ENCODE measurements at places on chromosomes 3 and 15. TPM values are rescaled to one million over a fixed set of nuclear protein-coding genes. Genes with fewer than 3 reads are reported as not detected.

CKMT1B gene
- total RNA-seq: not detected

TAMM41 gene
- 29.7 TPM for total RNA-seq

PROK2 gene
- total RNA-seq: not detected

STRIT1 gene
- total RNA-seq: not detected

ERC2 gene
- total RNA-seq: 15.5 TPM

EFCAB12 gene
- 0.25 TPM for total RNA-seq

TATDN2 gene
- 26.8 TPM for total RNA-seq

DUOXA1 gene
- total RNA-seq: not detected

DNA sequence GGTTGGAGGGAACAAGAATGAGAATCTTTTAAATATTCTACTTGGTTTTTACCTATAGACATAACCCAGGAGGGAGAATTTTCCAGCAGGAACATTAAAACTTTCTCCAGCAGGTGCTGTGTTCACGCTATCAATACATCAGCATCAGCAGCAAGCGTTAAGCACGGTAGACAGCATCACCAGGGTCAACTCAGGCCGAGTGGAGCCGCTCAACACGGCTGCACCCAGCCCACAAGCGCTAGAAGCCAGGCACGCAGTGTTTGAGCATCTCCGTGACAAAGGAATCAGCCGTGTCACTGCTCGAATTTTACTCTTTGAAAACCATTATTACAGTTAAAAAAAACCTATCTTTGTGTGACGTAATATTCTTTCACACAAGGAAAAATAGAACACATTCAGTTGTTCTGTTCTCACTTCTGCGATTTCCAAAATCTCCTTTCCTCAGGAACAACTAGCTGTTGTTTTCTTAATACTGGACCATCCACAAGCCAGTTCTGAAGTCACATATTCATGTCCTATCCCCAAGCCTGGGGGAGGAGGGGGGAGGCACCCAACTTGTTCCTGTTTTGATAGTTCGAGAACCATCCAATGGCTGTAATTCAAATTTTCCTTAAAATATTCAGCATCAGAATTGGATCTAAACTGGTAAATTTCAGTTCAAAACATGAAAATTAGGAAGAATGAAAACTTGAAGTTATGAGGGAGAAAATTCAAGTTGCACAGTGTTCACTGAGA is 77.9 kb downstream of the ADAMTS17 start:
- no peak overlapping the region for H3K4me3 ChIP-seq
- no peaks in the 10 kb centered on the region for H3K36me3 ChIP-seq
- H3K27ac ChIP-seq: no peak overlapping the region
- H3K27me3 ChIP-seq: no peaks in the 10 kb centered on the region
- no peak for DNase-seq
- H3K4me1 ChIP-seq: no peaks in the 10 kb centered on the region

- H3K27ac ChIP-seq: no peak overlapping the region
- no peak overlapping the region for H3K4me3 ChIP-seq
- no peaks in the 10 kb centered on the region for H3K27me3 ChIP-seq
- no peak for DNase-seq
- H3K4me1 ChIP-seq: peaks cover 11% of the 10 kb centered on the region
- H3K36me3 ChIP-seq: no peaks in the 10 kb centered on the region
Measured at GRCh38 chr3:27503526-27503925, 19.3 kb upstream of the SLC4A7 start.

- no peaks in the 10 kb centered on the region for H3K27me3 ChIP-seq
- peak; percentile 82 for DNase-seq
- H3K36me3 ChIP-seq: no peaks in the 10 kb centered on the region
- H3K27ac ChIP-seq: peak overlapping the region; percentile 58
- peak overlapping the region; percentile 70 for H3K4me3 ChIP-seq
Measured at GRCh38 chr15:52179278-52180195, 11.7 kb downstream of the GNB5 start.

- DNase-seq: peak; percentile 62
- peaks cover 12% of the 10 kb centered on the region for H3K4me1 ChIP-seq
- H3K4me3 ChIP-seq: no peak overlapping the region
- H3K36me3 ChIP-seq: no peaks in the 10 kb centered on the region
- H3K27ac ChIP-seq: peak overlapping the region; percentile 38
Measured at GRCh38 chr3:55601366-55602080, 114.4 kb upstream of the WNT5A start.

GRCh38 chr3:62571916-62572315 is 198.6 kb upstream of the FEZF2 start:
- H3K27me3 ChIP-seq: no peaks in the 10 kb centered on the region
- no peak overlapping the region for H3K4me3 ChIP-seq
- H3K27ac ChIP-seq: no peak overlapping the region
- no peak for DNase-seq
- peaks cover 17% of the 10 kb centered on the region for H3K4me1 ChIP-seq

DNA sequence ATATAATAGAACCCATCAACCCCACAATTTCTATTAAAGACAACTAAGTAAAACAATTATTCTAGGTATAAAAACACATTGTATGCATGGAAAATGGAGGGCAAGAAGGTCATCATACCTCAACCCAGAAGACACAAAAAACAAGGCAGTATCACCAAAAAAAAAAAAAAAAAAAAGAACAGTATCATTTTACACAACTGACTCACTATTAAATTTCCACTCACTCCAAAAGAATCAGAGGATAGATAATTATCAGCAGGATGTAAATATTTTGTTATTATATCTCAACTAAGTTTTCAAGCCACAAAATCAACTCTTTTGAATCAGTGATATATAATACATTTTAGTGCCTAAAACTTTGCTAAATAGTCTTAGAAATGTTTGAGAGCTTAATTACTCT is 55.0 kb downstream of the CLASP2 start:
- DNase-seq: no peak
- H3K27me3 ChIP-seq: no peaks in the 10 kb centered on the region
- no peak overlapping the region for H3K27ac ChIP-seq
- no peaks in the 10 kb centered on the region for H3K36me3 ChIP-seq
- H3K4me3 ChIP-seq: no peak overlapping the region
- H3K4me1 ChIP-seq: peaks cover 41% of the 10 kb centered on the region

GRCh38 chr15:76935620-76936019 is 4.1 kb downstream of the RCN2 start:
- H3K27ac ChIP-seq: no peak overlapping the region
- no peak overlapping the region for H3K4me3 ChIP-seq
- no peaks in the 10 kb centered on the region for H3K27me3 ChIP-seq
- no peak for DNase-seq

- no peak overlapping the region for H3K4me3 ChIP-seq
- H3K27ac ChIP-seq: no peak overlapping the region
- no peaks in the 10 kb centered on the region for H3K4me1 ChIP-seq
Measured at GRCh38 chr3:72627271-72627670, 221.0 kb downstream of the SHQ1 start.

DNA sequence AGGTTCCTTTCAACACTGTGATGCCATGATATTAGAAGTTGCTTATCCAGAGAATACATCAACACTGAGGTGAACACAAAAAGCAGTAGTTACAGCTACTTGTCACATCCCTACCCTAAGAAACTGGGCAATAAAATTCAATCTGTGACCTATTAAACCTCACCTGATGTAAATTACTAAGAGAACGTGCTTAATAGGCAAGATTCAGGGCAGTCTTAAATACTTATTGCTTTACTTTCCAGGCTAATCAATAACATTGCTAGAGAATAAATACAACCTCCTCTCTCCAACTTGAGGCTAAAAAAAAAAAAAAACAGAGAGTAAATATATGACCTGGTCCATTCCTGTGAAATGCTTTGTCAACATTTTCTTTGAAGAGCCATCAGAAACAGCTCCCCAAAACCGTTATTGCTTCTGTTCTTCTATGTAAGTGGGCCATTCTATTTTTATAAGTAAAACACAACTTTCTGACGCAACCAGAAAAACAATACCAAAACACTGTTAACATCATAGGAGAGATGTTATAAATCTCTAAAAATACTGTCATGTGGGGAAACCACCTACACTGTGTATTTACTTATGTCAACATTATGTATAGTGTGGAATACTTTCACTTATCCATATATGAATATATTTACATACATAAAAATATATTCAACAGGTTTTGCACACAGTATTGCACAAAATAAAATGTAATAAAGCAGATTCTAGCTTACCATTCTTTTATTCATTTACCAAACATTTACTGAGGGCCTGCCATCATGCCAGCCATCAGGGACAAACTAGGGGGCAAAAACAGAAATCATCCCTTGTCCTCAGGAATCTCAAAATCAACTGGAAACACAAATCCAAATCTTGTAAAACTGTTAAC is 2.7 kb downstream of the NKIRAS1 start:
- H3K4me1 ChIP-seq: peaks cover 15% of the 10 kb centered on the region
- no peak for DNase-seq
- H3K36me3 ChIP-seq: peaks cover 7% of the 10 kb centered on the region
- no peaks in the 10 kb centered on the region for H3K27me3 ChIP-seq
- H3K27ac ChIP-seq: no peak overlapping the region

DNA sequence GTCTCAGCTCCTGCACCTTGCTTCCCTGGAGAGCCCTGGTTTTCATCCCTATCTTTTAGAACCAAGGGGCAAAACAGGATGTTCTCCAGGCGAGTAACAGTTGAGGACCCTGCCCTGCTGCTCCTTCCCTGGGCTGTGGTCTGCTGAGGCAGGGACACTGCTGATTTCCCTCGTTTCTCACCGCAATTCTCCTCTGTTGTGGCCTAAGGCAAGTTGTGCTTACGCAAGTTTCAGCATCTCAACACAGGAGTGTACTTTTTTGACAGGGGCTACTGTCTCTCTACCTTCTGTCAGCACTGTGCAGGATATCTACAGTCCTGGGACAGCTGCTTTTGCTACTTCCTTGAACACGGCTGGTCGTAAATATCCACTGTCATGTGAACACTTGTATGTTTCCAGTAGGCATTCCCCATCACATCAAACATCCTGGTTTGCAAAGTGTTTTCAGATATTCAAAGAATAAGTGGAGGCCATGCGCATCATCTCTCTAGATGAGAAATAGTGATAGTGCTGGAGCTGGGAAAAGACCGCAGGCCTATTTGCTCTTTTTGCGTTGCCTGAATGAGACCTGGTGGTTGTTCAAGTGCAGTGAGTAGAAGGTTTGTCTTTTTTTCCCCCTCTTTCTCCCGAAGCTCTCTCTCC is 110.1 kb upstream of the PLXNA1 start:
- no peaks in the 10 kb centered on the region for H3K36me3 ChIP-seq
- no peaks in the 10 kb centered on the region for H3K4me1 ChIP-seq
- DNase-seq: no peak
- H3K27ac ChIP-seq: no peak overlapping the region
- no peak overlapping the region for H3K4me3 ChIP-seq

DNA sequence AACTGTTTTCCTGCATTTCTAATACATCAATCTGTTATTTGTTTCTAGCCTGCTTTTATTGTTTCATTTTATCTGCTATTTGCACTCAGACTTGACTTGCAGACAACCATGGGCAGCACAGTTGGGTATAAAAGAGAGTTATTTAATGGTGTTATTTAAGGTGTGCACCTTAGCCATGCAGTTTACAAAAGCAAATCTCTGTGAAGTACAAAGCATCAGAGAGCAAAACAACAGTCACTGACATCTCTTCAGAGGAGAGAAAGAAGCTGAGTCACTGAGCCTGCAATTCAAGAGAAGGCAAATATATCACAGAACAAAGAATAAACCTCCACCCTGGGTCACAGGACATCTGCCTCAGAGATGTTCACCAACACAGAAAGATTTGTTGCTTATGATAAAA is 255.9 kb upstream of the ICE2 start:
- DNase-seq: no peak
- no peaks in the 10 kb centered on the region for H3K27me3 ChIP-seq
- H3K27ac ChIP-seq: no peak overlapping the region
- H3K36me3 ChIP-seq: no peaks in the 10 kb centered on the region
